ENCODE measurements at places on chromosomes 1 and 21.

DNA sequence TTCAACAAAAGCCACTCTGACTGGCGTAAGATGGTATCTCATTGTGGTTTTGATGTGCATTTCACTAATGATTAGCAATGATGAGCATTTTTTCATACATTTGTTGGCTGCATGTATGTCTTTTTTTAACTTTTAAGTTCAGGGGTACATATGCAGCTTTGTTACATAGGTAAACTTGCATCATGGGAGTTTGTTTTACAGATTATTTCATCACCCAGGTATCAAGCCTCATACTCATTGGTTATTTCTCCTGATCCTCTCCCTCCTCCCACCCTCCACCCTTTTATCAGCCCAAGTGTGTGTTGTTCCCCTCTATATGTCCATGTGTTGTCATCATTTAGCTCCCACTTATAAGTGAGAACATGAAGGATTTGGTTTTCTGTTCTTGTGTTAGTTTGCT is 154.1 kb upstream of the POGK start:
- no peak for DNase-seq

DNA sequence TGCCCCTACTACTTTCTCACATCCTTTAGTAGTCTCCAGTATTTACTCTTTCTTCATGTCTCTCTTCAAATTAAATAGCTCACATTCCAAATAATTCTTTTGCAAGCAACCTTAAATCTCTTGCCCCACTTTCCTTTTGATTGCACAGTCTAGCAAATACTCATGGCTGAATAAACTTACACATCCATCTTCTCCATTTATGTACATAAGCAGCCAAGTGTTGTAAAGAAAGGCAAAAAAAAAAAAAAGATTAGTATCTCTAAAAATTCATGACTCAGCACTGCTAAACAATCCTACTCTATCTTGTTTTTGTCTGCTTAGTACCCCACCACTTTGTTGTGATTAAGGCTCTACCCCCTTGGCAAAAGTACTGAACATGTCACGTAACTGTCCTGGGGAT is 42.6 kb downstream of the F13B start:
- DNase-seq, result no peak

- no peak for DNase-seq
Measured at GRCh38 chr1:151273924-151274466, 8.1 kb upstream of the ZNF687 start.

DNA sequence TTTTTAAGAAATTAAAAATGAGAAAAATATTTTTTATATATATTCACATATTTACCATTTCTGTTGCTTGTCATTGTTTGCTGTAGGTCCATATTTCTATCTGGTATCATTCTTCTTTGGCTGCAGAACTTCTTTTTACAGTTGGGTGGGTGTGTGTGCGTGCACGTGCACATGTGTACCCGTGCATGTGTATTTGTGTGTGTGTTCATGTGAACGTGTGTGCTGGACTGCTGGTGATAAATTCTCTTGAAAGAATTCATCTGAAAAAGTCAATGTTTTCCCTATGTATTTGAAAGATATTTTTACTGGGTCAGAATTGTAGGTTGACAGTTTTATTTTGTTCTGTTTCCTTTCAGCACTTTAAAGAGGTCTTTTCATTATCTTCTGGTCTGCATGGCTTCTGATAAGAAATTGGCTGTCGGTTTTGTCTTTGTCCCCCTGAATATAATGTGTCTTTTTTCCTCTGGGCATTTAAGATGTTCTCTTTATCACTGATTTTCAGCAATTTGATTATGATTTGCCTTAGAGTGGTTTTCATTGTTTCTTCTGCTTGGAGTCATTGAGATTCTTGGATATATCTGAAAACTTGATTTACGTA is 34.5 kb upstream of the DPH5 start:
- DNase-seq, result no peak

GRCh38 chr21:34166468-34166867 is 93.1 kb downstream of the MRPS6 start:
- no peak for DNase-seq

DNA sequence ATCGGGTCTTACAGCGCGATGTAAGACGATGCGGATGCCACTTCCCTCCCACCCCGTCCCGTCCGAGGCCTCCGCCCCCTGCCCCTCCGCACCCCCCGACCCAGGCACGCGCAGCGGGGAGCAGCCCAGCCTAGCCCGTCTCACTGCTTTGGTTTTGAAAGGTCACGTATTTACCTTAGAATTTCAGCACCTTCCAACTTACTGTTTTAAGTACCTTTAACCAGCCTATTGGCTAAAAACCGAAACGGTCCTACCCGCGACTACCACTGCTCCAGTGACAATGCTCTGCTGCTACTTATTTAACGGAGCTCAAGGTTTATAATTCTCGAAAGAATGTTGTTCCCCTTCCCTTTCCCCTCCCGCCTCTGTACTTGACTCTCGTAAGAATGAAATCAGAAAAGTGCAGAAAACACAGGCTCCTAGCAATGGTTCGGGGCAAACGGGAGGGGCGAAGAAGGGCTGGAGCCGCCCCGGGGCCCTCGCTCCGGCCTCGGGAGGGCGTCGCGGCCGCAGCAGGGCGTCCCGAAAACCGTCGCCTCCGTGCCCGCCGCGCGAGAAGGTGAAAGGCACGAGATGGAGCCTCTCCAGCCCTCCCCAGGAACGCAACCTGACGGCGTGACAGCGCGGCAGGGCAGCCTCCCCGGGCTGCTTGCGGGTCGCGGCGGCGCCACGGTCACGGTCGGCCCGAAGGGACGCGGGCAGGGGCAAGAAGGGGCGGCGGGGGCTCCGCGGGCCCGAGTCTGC is 667 bp downstream of the TMEM50B start:
- no peak for DNase-seq

- DNase-seq, result no peak
Measured at GRCh38 chr1:53145051-53145600, 2.7 kb upstream of the SLC1A7 start.

- DNase-seq, result no peak
Measured at GRCh38 chr1:2988256-2988655, 33.0 kb upstream of the ACTRT2 start.

- no peak for DNase-seq
Measured at GRCh38 chr21:14762327-14762726, 216.2 kb upstream of the SAMSN1 start.

GRCh38 chr21:25350056-25350455 is 257.2 kb downstream of the MRPL39 start:
- DNase-seq, result no peak

DNA sequence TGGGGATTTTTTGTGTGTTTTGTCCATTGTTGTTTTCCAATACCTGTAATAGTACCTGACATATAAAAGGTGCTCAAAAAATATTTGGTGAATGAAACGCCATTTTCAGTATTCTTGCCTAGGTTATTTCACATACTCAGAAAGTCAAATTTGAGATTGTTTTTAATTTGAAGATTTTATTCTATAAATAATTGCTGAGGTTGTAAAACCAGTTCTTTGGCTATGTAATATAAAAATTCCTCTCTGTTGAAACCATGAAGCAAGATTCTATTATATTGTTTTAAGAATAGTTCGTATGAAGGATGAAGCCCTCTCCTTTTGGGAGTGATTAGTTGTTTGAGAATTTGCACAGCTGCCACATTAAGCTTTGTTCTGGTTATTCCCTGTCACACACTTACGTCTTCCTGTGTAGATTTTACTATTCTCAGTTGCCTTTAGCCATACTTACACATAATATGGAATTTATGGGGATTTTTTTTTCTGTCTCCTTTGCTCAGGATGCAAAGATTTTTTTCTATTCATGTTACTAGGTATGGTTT is 60.2 kb upstream of the MPC2 start:
- DNase-seq, result no peak

DNA sequence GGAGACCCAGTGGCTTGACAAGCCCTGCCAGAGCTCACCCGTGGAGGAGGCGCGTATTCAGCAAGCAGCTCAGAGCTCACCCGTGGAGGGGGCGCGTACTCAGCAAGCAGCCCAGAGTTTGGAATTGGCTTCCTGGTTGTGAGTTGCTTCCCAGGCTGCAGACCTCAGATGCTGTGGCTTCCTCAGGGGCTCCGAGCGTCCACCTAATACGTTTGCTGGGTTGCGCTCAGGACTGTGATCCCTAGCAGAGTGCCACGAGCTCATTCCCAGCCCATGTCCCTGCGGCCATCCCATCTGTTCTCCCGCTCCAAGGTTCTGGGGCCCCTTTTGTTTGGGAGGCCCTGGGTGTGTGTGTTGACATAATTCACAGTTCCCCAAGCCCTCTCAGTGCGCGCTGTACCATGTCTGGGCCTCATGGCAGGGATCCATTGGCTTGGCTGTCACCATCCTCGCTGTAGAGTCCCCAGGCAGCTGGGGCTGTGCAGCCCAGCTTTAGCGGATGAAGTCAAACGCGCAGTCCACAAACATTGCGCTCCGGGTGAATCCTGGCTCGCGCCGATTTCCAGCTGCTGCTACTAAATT is 3.6 kb downstream of the AJAP1 start:
- DNase-seq, result no peak
